ENCODE measurements at places on chromosomes 12 and 14. TPM values are rescaled to one million over a fixed set of nuclear protein-coding genes. Genes with fewer than 3 reads are reported as not detected.
A peak's percentile ranks its signal among the peaks of the same experiment; 100 is the strongest.

The TSPAN19 gene
- not detected for total RNA-seq

The SERPINA9 gene
- total RNA-seq: not detected

The CPM gene
- total RNA-seq: 1.2 TPM

DNA sequence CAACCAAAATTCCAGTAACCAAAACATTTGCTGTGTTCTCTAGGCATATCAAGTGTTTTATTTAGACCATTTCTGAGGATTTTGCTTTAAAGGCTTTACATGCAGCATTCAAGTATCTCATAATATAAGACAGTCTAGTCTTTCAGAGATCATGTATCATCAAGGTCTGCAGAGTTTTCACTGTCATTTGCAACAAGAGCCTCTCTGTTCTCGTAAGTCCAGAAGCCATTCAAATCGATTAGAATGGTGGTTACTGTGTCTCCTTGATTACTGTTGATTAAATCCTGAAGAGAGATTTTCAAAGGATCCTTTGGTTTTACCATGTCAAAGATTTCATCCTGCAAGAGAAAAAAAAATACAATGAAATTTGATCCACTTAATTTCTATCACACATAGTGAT, 36.3 kb downstream of the PPP2R3C start:
- H3K4me3 ChIP-seq: no peak overlapping the region
- no peak for DNase-seq
- no peaks in the 10 kb centered on the region for H3K27me3 ChIP-seq
- H3K27ac ChIP-seq: no peak overlapping the region

The CLEC6A gene
- total RNA-seq: 0.17 TPM

DNA sequence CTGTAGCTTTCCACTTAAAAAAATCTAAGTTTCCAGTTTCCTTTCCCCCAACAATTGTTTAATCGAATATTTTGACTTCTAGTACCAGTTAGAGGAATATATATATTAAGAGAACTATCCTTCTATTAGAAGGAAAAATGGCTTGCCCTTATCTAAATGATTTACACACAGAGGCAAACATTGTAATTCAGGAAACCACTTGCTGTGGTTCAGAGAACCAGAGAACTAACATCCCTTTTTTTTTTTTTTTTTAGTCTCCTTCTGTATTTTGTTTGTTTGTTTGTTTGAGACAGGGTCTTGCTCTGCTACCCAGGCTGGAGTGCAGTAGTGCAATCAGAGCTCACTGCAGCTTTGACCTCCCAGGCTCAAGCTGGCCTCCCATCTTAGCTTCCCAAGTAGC, 746.6 kb downstream of the VRK1 start:
- no peak overlapping the region for H3K27ac ChIP-seq
- H3K4me3 ChIP-seq: no peak overlapping the region
- no peaks in the 10 kb centered on the region for H3K27me3 ChIP-seq
- H3K36me3 ChIP-seq: no peaks in the 10 kb centered on the region
- no peak for DNase-seq

GRCh38 chr14:81400202-81400678, at the start of gene STON2:
TSS of gene STON2 (minus strand) at chr14:81400324. CDS start at chr14:81398382, 1,942 bp downstream.
- H3K4me1 ChIP-seq: no peaks in the 10 kb centered on the region
- no peak within 1 kb of the TSS for H3K27ac ChIP-seq
- no peak for DNase-seq
- H3K4me3 ChIP-seq: no peak within 1 kb of the TSS
- H3K36me3 ChIP-seq: peaks cover 28% of the 10 kb centered on the region

DNA sequence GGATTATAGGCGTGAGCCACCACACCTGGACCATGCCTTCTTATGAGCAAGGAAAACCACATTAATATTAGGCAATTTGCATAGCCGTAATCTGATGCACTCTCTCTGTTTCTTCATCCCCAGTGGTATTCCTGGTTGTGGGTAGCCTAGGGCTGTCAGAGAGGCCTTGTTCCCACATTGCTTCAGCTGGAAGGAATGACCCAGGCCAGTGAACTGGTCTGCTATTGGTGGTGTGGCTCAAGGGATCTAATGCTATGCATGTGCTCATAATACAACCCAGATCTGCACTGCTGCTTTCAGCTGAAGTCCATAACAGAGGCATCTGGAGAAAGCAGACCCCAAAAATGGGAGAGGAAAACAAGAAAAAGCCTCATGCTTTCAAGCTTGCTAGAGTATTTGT, 33.1 kb upstream of the G2E3 start:
- DNase-seq: no peak
- no peak overlapping the region for H3K4me3 ChIP-seq
- peaks cover 4% of the 10 kb centered on the region for H3K4me1 ChIP-seq
- H3K27me3 ChIP-seq: no peaks in the 10 kb centered on the region

- no peak overlapping the region for H3K4me3 ChIP-seq
- H3K36me3 ChIP-seq: no peaks in the 10 kb centered on the region
- DNase-seq: no peak
- H3K27ac ChIP-seq: no peak overlapping the region
- no peaks in the 10 kb centered on the region for H3K4me1 ChIP-seq
Measured at GRCh38 chr12:98901189-98901588, 256.1 kb downstream of the APAF1 start.

- H3K4me3 ChIP-seq: no peak overlapping the region
- DNase-seq: no peak
- 0 out of 2 replicates have a peak, but pooled peaks cover 2% of the 10 kb centered on the region for H3K4me1 ChIP-seq
Measured at GRCh38 chr12:14422516-14423230, 57.2 kb downstream of the ATF7IP start.

The PPHLN1 gene
- total RNA-seq: 59.2 TPM

GRCh38 chr12:82671673-82672195, 15.0 kb upstream of the TMTC2 start:
- no peaks in the 10 kb centered on the region for H3K27me3 ChIP-seq
- no peak overlapping the region for H3K4me3 ChIP-seq
- no peak overlapping the region for H3K27ac ChIP-seq
- no peak for DNase-seq
- H3K36me3 ChIP-seq: no peaks in the 10 kb centered on the region

The TTC6 gene
- total RNA-seq: 0.33 TPM

The GZMB gene
- not detected for total RNA-seq

GRCh38 chr14:52014601-52015267, 25.4 kb downstream of the RTRAF start:
- peaks cover 2% of the 10 kb centered on the region for H3K4me1 ChIP-seq
- no peak overlapping the region for H3K4me3 ChIP-seq
- H3K36me3 ChIP-seq: peaks cover 23% of the 10 kb centered on the region
- H3K27ac ChIP-seq: no peak overlapping the region
- no peak for DNase-seq

The CLEC4C gene
- total RNA-seq: 0.26 TPM

DNA sequence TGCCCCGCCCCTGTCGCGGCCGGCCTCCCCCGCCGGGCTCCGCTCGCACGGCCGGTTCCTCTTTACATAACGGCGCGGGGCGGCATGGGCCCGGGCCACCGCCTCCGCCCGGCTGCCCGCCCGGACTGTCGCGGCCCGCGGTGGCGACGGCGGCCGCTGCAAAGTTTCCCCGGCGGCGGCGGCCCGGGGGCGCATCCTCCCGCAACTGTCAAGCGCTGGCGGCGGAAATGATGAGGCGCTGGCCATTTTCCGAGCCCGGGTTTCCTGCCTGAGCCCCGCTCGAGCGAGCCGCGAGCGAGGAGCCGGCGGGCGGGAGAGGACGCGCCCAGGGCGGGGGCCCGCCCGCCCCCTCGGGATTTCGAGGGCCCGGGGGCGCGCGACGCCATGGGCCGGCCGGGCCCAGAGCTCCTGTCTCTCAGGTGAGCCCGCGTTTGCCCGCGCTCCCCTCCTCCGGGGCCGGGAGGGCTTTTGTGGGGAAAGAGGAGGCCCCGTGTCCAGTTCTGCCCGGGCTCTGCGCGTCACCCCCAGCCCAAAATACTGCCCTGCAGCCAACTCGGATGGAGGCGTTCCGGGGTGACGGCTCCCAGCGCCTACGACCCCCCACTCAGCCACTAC, at the start of gene SH2B3:
Gene SH2B3 (plus strand): TSS at position 65 of the 615 bp plus-strand sequence. CDS start 12,223 bp downstream, outside the sequence.
- H3K4me1 ChIP-seq: peaks cover 3% of the 10 kb centered on the region
- H3K4me3 ChIP-seq: peak within 1 kb of the TSS; percentile 81
- H3K36me3 ChIP-seq: no peaks in the 10 kb centered on the region
- H3K27me3 ChIP-seq: no peaks in the 10 kb centered on the region
- no peak for DNase-seq

The CBLN3 gene
- total RNA-seq: 0.39 TPM

The E2F7 gene
- 24.5 TPM for total RNA-seq

DNA sequence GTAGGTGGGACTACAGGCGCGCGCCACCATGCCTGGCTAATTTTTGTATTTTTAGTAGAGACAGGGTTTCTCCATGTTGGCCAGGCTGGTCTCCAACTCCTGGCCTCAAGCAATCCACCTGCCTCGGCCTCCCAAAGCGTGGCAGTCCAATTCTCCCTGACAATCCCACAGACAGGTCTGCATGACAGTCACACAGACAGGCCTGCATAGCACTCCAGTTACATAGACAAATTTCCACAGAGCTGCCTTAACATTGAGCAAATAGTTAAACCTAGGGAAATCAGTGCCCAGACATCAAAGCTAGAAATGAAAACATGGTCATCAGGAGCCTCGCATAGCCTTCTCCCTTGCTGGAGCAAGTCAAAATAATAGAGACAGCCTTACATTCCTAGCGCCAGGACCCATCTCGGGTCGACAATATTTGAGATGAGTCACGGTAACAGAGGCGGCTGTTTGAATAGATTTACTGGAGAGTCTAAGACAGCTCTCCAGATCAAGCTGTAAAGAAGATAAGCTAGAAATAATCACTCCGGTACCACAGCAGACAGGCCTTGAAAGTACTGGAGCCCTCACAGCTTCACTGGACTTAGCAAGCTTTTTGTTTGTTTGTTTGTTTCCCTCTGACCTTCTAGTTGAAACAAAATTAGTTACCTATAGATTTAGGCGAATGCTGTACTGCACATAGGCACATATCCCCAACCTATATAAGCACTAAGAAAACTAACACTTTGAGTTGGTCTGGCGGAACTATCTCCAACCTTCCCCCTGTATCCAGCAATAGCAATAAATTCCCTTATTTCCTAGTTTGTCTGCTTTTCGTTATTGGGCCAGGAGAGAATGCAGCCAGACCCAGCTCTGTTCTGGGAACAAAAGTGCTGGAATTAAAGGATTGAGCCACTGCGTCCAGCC, 23.8 kb upstream of the PYROXD1 start:
- no peak overlapping the region for H3K27ac ChIP-seq
- no peaks in the 10 kb centered on the region for H3K27me3 ChIP-seq
- no peak for DNase-seq
- no peaks in the 10 kb centered on the region for H3K36me3 ChIP-seq

- no peak overlapping the region for H3K4me3 ChIP-seq
- H3K27me3 ChIP-seq: no peaks in the 10 kb centered on the region
- no peaks in the 10 kb centered on the region for H3K36me3 ChIP-seq
- H3K4me1 ChIP-seq: no peaks in the 10 kb centered on the region
- H3K27ac ChIP-seq: no peak overlapping the region
Measured at GRCh38 chr14:52307376-52307775, 6.7 kb upstream of the PTGER2 start.

All from H9 (cell line).